ENCODE measurements at places on chromosomes 11 and 22. TPM values are rescaled to one million over a fixed set of nuclear protein-coding genes. Genes with fewer than 3 reads are reported as not detected.
A peak's percentile ranks its signal among the peaks of the same experiment; 100 is the strongest.

DNA sequence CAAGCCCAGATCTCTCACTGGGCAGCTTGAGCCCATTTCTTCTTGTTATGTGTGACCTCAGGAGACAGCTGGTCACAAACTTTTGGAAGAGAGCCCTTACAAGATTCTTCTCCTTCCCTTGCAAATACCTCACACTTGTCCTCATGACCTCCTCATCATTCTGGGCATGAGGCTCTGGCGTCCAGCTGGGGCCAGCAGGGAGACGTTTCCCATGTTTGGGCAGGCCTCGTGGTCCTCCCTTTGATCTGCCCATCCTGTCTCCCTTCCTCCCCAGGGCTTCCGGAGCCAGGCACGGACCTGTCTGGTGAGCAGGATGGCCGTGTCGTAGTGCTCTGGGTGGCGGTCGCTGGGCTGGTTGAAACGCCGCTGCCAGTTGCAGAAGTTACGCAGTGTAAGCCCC is 9.7 kb downstream of the ADAMTS8 start:
- DNase-seq, result peak; percentile 20

DNA sequence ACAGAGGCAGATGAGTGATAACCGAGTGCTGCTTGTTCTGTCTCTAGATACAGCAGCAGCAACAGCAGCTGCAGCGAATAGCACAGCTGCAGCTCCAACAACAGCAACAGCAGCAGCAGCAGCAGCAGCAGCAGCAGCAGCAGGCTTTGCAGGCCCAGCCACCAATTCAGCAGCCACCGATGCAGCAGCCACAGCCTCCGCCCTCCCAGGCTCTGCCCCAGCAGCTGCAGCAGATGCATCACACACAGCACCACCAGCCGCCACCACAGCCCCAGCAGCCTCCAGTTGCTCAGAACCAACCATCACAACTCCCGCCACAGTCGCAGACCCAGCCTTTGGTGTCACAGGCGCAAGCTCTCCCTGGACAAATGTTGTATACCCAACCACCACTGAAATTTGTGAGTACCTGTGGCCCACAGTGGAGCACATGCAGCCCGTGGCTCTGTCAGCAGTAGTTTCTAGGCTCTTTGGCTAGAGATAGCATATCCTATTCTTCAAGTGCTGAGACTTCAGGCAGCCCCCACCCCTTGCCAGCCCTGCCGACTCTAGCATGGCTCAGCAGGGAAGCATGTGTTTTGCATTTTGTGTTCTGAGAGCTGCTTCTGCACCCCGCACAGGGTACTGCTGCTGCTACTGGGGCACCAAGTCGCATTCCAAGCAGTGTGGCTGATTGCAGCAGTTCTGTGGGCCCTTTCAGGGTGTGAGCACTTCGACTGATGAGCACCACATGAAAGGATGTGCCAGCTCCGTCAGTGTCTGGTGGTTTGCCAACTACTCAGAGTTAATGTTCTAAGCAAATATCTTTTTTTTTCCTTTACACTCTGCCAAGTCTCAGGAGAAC is 59.2 kb downstream of the MED15 start:
- DNase-seq, result no peak

- no peak for DNase-seq
These were observed 69.9 kb downstream of the FAM168A start for GRCh38 chr11:73528013-73528412.

Gene OR5A1
- not detected for total RNA-seq

Gene ROBO4
- total RNA-seq, result not detected

- peak; percentile 32 for DNase-seq
These were observed 345.4 kb upstream of the KIRREL3 start for GRCh38 chr11:127345819-127346459.

- no peak for DNase-seq
These were observed 22.4 kb upstream of the MOB2 start for GRCh38 chr11:1508986-1509385.

Gene APOA5
- 0.11 TPM for total RNA-seq

Gene CHRNA10
- 0.66 TPM for total RNA-seq

DNA sequence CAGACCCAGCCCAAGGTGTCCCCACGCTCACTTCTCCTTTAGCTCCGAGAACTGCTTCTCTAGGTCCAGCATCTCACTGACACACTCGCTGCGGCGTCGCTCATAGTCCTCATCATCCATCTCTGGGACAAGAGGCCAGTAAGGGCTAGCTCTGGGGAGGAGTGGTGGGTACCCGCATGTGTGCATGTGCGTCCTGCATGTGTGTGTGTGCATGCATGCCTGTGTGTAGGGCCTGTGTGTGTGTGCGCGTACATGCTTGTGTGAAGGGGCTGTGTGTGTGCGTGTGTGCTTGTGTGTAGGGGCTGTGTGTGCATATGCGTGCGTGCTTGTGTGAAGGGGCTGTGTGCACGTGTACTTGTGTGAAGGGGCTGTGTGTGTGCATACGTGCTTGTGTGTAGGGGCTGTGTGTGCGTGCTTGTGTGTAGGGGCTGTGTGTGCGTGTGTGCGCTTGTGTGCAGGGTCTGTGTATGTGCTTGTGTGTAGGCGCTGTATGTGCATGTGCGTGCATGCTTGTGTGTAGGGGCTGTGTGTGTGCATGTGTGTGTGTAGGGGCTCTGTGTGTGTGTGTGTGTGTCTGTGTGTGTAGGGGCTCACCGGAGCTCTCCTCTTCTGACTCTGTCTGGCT is 3.3 kb downstream of the BRMS1 start:
- DNase-seq, result peak; percentile 6

- peak; percentile 20 for DNase-seq
These were observed 283.3 kb upstream of the ARHGAP42 start for GRCh38 chr11:100403816-100404215.

Gene SMTNL1
- not detected for total RNA-seq

DNA sequence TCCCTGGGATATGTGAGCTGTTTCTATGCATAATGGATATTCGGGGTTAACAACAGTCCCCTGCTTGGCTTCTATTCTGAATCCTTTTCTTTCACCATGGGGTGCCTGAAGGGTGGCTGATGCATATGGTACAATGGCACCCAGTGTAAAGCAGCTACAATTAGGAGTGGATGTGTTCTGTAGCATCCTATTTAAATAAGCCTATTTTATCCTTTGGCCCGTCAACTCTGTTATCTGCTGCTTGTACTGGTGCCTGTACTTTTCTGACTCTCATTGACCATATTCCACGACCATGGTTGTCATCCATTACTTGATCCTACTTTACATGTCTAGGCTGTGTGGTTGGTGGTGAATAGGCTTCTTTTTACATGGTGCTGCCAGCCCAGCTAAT is 1.3 kb downstream of the TUG1 start:
- DNase-seq, result no peak

Gene GAB2
- total RNA-seq, result 7.6 TPM

Gene ZP1
- not detected for total RNA-seq

GRCh38 chr22:45996241-45997076 is 19.5 kb upstream of the WNT7B start:
- DNase-seq, result no peak

Gene TYR
- not detected for total RNA-seq

Gene ACO2
- total RNA-seq, result 101 TPM

DNA sequence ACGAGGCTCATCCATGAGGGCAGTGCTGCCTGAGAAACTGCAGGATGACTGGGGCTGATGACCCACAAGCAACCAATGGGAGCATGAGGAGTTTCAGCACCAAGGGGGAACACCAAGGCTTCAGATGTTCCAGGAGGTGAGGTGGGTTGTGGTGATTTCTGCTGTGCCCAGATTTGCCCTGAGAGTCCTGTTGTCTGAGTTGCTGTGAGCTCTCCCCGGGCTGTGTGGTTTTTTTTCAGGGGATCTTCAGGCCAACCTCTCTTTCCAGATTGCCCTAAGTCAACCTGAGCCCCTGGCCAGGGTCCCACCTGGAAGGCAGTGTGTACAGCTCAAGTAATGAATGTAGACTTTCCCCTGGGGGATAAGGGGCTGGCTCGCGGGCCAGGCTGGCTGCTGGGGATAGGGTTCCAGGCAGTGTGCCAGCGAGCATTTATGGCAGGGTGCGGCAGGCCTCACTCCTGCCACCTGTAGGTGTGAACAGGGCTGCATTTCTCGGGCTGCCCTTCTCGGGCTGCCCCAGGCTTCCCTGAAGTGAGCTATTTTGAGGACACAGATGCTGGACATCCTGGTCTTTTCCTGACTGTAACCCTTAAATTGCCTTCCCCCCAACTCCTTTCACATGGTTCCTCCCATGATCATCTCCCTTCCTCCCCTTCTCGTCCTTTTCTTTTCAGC is 9.8 kb downstream of the SLC22A6 start:
- peak; percentile 83 for DNase-seq

GRCh38 chr11:92550411-92550810 is 325.8 kb downstream of the FAT3 start:
- peak; percentile 13 for DNase-seq

DNA sequence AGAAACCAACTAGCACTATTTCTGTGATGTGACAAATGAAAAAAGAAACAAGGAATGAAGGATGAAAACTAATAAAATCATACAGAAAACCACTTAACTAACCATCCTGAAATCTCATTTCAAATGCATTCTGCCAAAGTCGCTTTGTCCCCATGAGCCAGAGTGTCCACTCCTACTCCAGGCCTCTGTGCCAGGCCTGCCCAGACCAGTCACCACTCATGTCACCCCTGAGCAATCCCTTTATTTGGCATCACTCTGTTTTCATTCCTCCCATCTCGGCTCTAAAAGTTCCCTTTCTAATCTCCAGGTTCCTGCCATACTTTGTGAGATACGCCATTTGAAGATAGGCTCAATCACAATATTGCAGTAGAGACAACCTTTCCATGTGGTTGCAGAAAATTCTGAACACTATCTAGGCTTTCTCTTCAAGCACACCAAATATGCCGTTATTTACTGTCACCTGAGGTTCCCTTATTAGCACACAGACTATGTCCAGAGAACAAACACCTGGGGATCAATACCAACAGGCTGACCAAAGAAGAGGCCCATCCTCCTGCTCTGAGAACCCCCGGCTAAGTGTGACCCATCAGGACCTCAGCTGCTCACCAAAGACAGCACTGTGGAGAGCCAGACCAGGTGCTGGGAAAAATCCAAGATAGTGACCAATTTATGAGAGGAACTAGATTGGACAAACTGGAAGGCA is 202.4 kb downstream of the LARGE1 start:
- DNase-seq, result no peak

Gene ELMOD1
- 0.15 TPM for total RNA-seq

DNA sequence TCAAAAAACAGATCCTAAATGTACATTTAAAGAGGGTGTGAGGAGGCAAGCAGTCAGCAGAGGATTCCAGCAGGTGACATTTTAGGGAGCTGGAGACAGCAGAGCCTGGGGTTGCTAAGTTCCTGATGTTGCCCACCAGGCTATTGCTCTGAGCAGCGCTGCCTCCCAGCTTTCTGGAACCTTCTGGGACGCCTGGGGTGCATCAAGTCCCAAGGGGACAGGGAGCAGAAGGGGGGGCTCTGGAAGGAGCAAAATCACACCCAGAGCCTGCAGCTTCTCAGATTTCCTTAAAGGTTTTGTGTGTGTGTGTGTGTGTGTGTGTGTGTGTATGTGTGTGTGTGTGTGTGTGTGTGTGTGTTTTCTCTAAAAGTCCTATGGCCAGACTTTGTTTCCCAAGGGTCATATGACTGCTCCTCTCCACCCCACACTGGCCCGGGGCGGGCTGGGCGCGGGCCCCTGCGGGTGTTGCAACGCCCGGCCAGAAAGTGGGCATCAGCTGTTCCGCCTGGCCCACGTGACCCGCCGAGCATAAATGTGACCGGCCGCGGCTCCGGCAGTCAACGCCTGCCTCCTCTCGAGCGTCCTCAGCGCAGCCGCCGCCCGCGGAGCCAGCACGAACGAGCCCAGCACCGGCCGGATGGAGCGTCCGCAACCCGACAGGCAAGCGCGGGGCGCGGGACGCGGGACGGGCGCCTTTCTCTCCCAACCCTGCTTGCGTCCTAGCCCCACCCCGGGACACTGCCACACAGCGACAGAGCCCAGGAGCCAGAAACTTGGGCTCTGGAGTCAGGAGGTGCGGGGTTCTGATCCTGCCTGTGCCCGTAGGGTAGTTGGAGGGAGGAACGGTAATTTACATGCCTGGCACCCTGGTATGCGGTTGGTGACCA is at the start of gene HMOX1:
HMOX1 (plus strand) TSS at position 560 of the 887 bp plus-strand sequence; CDS start at position 638, 78 bp downstream.
- peak; percentile 91 for DNase-seq

DNA sequence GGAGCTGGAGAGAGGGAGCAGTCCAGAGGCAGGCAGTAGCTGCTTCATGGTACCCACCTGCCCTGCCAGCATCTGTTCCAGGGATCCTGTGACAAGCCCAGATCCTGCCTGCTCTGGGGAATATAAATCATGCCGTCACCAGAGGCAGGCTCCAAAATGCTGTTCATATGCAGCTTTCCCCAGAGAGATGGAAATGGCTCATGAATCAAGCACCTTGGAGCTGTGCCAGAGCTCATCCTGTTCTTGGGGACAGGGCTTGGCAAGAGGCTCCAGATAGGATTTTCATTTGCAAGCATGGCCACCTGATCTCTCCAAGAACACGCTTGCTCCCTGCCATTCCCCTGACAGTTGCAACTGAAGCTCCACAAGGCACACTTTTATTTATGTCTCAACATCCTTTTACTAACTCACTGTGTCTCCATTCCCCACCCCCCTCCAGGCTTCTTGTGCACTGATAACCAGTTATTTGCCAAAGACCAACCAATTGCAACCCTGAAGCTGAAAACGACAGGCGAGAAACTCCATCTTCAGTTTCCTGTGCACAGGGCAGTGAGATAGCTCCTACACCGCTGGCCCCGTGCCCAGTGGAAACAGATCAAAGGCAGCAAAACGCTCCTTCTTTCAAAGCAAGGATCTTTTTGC is 115.8 kb upstream of the PITPNB start:
- DNase-seq, result no peak

Gene FAM83F
- total RNA-seq, result 28.1 TPM

GRCh38 chr11:112307616-112308015 is 47.0 kb upstream of the PLET1 start:
- no peak for DNase-seq

Measured in H7 (cell line).